NCI-H2081 (cell line): ENCODE measurements at places on chromosomes 7 and 10.

DNA sequence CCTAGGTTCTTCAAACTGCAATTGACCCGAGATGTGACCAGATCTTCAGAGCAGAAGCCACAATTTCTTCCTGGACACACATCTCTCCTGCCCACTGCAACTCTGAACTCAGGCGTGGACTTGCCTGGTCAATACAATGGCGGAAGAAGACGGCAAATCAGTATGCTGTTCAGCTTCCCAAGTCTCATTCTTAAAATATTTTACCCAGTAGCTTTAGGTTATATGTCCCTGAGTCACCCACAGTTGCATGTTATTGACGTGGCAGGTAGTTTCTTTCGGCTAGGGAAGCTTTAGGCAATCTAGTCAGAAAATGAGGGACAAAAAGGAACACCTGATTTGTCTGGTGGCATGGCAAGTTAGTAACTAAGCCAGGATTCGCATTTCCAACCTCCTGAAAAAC is 22.5 kb downstream of the CEP41 start:
- DNase-seq = no peak

DNA sequence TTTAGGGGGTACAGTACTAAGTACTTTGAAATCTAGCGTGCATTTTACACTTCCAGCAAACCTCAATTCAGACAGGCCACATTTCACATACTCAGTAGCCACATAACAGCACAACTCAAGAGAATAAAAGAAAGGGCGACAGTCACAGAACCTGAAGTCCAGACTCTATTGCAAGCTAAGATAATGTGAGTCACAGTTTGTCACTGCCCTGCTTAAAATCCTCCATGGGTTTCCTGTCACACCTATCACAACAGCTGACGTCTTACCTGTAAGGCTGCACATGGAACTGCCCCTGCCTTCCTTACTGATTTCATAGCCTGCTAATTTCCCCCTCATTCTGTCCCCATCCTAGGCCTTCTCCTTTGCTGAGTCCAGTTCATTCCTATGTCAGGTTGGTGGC is 16.1 kb upstream of the CDK14 start:
- DNase-seq = no peak

GRCh38 chr10:96690755-96691730 is 29.3 kb downstream of the PIK3AP1 start:
- DNase-seq = no peak

DNA sequence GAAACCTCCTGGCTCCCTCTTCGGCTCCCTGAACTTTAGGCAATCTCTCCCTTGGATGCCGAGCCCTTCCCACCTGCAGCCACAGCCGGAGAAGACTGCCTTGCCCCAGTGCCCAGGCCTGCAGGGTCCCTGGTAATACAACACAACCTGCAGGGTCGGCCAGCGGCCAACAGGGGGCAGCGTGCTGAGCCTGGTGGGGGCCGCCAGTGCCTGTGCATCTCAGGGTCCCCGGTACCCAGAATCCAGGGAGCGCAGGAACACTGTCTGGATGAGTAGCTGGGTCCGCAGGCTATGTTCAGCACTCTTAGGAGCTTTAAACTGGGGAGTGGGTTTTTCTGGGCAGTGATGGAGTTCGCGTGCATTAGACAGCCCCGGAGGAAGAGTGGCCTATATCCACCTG is 17.5 kb upstream of the C10orf71 start:
- no peak for DNase-seq

GRCh38 chr7:30322271-30323005 is 38.0 kb downstream of the ZNRF2 start:
- DNase-seq = peak; percentile 13

DNA sequence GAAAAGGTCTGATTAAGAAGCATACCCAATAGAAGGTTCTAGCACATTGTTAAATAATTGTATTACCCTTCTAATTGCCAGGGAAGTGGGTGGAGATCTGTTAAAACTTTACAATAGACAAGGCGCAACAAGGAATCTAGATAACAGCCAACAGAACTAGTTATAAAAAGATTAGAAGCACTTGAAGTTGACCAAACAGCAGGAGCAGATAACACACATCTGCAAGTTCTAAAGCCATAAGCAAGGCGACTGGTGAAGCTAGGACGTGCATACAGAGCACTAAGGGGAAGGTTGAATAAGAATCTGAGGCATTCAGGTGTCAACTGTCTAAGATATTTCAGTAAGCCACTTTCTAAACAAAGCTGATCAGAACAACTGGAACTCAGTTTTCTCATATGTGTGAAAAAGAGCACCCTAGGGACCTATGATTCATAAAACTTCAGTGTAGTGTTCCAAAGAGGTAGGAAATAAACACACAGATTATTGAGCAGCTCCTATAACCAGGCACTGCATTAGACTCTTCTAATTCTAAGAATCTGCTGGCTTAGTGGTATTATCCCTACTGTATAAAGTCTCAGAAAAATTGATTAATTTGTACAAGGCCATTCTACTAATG is 111.2 kb downstream of the SAMD9 start:
- no peak for DNase-seq

DNA sequence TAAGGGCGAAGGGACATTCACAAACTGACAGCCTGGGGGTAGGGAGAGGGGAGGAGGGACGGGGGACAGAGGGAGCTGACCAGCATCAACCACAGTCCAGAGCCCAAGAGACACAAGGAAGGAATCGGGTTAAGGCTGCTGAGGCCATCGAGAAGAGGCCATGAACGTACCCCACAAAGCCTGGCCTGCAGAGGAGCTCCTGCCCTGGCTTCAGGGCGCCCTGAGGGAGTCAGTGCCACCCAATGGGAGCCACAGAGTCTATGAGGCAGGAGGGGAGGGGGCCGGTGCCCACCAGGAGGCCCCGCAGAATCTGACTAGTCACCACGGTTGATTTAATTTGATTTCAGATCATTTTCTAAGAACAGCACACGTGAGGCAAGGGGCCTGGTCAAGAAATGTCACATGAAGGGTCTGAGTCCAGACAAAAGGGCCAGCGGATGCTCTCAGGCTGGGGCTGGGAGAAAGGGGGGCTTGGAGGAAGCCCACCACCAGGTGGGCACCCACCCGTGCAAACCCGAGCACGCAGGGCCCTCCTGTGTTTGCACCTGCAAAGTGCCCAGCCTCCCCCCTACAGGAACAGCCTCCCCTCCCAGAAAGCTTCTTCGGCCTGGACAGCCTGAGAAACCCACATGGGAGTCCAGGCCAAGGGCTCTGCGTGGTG is 40.4 kb downstream of the CAMK2B start:
- DNase-seq = no peak

- DNase-seq = no peak
Measured at GRCh38 chr10:116324951-116325635, 845 bp downstream of the CCDC172 start.

- peak; percentile 47 for DNase-seq
Measured at GRCh38 chr10:74293686-74294371, 142.8 kb downstream of the ADK start.

GRCh38 chr7:70640266-70640833 is 491.6 kb upstream of the GALNT17 start:
- no peak for DNase-seq

DNA sequence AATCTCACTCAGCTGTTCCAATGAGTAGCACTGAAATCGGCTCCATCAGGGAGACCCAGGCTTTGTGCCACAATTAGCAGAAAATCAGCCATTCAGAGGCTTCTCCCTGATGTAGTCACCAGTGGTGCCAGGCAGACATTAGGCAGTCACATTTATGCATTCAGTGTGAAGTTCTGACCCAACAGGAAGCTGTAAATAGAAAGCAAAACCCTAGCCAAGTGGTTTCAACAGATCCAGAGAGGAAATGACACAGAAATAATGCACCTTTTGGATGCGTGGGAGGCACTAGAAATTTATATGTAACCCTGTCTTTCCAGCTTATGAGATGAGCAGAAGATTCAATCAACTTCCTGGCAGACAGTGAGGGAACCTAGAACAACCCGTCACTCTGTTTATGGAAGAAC is 186.4 kb downstream of the PDE1C start:
- DNase-seq = no peak

- no peak for DNase-seq
Measured at GRCh38 chr10:87054373-87055295, 34.5 kb downstream of the FAM25A start.

GRCh38 chr10:32104622-32105509 is 48.6 kb upstream of the KIF5B start:
- DNase-seq = no peak

DNA sequence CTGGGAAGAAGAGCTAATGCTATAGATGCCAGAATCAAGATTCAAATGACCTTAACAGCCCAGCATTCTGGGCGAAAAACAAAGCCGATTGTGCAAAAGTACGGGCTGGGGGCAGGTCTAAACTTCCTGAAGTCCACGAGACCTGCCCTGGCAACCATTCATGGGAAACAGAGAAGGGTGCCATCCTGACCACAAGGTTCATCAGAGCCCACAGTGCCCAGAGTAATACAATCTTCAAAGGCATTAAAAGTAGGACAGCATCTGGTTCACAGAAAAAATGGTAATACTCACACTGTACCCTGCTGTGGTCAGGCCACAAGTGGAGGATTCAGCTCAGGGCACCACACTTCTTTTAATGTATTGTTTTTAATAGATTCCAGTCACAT is 36.1 kb downstream of the SORBS1 start:
- DNase-seq = no peak

DNA sequence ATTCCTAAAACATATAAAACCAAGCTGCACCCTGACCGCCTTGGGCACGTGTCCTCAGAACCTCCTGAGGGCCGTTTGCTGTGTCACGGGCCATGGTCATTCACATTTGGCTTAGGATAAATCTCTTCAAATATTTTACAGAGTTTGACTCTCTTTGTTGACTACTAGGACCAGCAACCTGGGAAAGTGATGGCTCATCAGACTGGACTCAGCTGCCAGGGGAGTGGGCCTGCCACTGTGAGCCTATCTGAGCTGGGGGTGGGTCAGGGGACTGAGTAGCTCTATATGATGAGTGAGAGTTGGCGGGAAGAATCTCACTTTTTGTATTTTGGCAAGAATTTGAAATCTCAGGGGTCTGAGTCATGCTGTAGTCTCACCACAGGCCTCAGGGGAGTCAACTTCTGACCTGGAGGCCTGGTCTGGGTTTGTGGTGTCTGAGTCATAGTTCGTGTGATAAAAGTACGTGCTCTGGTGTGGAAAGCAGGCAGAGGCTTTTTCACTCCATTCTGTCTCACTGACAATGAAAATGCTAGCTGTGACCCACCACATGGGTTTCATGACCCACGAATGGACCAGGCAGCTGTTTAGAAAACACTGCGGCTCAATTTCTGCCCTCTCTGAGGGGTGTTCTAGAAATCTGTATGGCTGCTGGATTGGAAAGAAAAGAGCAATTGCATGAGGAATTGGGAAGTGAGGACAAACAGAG is 4.2 kb upstream of the UPP1 start:
- no peak for DNase-seq

DNA sequence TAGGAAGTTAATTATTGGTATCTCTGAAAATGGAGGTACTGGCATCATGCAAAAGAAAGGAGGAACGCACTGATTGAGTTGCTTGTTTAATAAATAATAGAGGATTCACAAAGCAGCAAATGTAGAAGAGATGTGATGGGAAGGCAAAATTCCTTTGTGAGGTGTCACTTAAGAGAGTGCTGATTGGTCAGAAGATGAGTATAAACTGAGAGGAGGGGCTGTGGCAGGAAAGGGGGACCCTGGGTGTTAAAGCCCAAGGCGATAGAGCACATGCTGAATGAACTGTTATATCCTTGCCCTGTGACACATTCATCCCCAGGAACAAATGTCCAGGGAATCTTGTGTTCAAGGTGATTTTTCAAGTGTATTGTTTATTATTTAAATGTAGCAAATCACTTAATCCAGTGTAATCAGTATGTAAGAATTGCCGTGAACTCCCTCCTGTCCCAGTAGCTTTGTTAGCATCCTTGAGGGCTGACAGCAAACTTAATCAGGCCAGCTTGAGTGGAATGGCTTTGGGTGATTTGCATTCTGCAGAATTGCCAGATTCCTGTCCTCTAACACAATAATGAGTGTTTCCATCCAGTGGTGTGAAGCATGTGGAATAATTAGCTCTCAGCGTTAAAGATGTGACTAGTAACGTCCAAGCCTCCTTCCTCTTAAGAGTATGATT is 111.9 kb downstream of the CHN2 start:
- no peak for DNase-seq

GRCh38 chr7:117384688-117385362 is 42.5 kb downstream of the ASZ1 start:
- no peak for DNase-seq

GRCh38 chr7:158106272-158106671 is 481.4 kb downstream of the PTPRN2 start:
- DNase-seq = no peak

GRCh38 chr7:140677496-140677895 is 4.8 kb downstream of the ADCK2 start:
- no peak for DNase-seq

DNA sequence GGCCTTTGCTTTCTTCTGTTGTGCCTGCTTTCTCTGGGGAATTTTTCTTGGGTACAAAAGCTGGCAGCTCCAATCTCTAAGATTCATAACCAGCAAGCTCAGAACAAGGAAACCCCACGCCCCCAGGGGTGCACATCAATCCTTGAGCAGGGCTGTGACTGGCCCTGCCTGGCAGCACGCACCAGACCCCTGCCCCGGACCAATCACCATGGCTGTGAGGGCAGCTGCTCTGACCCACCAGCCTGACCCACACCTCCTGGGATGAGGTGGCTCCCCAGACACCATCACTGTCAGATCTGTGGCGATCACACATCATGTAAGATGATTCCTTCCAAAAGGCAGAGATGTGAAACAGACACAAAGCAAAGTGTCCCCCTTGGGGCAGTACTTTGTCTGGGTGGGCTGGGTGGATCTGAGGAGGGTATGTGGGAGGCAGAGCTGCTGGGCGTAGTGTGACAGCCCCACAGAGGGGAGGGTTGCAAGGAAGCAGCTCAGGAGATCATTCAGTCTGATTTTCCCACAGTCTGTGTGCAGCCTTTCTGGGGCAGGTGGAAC is 175.5 kb upstream of the SHH start:
- DNase-seq = no peak

DNA sequence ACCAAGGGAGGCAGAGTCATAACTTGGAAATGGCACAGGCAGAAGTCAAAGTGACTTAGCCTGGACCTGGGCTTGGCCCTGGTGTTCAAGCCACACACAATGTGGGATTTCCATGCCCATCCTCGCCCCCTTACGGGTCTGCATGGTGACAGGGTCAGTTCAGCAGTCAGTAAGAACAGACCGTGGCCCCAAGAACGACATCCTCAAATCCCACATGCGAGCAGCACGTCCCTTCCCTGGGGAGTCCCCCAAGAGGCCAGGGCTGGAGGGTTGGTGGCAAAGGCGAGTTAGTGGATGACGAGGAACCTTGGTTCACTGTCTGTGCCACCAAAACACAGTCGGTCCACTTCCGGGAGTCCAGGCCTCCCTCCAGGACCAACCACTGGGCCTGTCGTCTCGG is 93.3 kb upstream of the MGMT start:
- no peak for DNase-seq

- no peak for DNase-seq
Measured at GRCh38 chr10:108362296-108362695, 1197.8 kb upstream of the SORCS1 start.
